ENCODE measurements at places on chromosomes 1 and 21. TPM values are rescaled to one million over a fixed set of nuclear protein-coding genes. Genes with fewer than 3 reads are reported as not detected.

The CCT8 gene
- 120 TPM for total RNA-seq

The DNAI4 gene
- total RNA-seq, result 8.2 TPM

The SLC25A34 gene
- 1.0 TPM for total RNA-seq

The GNG12 gene
- total RNA-seq, result 0.21 TPM

The ANGPTL7 gene
- total RNA-seq, result not detected

The CAMTA1 gene
- 71.6 TPM for total RNA-seq

The IFNLR1 gene
- total RNA-seq, result 1.6 TPM

The METTL13 gene
- 1.6 TPM for total RNA-seq

The LCE3E gene
- not detected for total RNA-seq

The GJB3 gene
- total RNA-seq, result not detected

The TEKT2 gene
- total RNA-seq, result 0.10 TPM

The SPATA46 gene
- total RNA-seq, result not detected

The CAMK2N1 gene
- total RNA-seq, result 0.73 TPM

The OR2T33 gene
- total RNA-seq, result not detected

Measured in mononuclear cell (primary cell).